Stimulated activated CD8-positive, alpha-beta memory T cell treated with anti-CD3 and anti-CD28 coated beads, Interleukin-4, amount 100 ng/mL, for 4 hours (primary cell): ENCODE measurements at places on chromosomes 2 and 18.

- no peak for DNase-seq
These were observed 2.9 kb upstream of the SLC4A3 start for GRCh38 chr2:219624565-219624964.

DNA sequence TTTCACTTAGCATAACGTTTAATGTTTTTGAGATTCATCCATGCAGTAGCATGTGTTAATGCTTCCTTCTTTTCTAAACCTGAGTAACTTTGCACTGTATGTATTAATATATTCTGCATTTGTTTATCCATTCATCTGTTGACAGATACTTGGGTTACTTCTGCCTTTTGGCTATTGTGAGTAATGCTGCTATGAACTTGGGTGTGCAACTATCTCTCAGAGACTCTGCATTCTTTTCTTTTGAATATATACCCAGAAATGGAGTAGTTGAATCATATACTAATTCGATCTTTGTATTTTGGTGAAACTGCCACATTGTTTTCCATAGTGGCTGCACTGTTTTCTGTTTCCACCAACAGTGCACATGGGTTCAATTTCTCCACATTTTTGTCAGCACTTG, 128.3 kb downstream of the SH3BP4 start:
- DNase-seq, result no peak

DNA sequence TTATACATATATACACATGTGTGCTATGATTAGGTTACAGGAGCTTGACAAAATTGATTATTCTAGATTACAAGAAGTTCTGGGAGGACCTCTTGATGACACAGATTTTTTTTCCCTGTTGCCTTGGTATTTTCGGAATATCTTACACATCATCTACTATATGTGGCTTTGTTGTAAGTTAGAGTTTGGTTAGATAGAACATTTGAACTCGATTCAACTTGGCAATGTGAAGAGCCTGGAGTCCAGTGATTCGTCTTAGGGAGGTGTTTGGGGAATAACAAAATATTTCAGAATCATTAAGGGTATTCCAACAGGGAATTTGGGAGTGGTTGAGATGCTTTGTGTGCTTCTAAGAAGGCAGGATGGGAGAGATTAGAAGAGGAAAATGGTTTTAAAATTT, 39.3 kb upstream of the EFEMP1 start:
- no peak for DNase-seq

DNA sequence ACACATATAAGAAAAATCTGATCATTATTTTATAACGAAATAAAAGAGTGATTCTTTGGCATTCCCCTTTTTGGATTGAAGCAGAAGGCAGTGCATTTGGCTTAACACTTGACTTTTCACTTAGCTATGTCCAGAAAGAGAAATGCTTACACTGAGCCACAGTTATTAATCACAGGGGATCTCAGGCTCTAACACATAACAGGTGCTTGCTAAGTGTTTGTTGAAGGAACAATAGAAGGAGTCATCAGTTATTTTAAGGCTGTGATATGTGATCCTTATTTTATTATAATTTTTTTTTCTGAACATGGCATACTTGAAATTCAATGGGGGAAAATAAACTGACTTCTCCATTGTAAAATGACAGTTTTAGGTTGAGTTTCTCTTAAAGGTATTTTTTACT, 209.5 kb downstream of the UBE2E3 start:
- DNase-seq, result no peak

- no peak for DNase-seq
These were observed 61.8 kb downstream of the CXCR4 start for GRCh38 chr2:136055929-136056688.

GRCh38 chr2:233480490-233481202, 85.9 kb downstream of the USP40 start:
- no peak for DNase-seq

DNA sequence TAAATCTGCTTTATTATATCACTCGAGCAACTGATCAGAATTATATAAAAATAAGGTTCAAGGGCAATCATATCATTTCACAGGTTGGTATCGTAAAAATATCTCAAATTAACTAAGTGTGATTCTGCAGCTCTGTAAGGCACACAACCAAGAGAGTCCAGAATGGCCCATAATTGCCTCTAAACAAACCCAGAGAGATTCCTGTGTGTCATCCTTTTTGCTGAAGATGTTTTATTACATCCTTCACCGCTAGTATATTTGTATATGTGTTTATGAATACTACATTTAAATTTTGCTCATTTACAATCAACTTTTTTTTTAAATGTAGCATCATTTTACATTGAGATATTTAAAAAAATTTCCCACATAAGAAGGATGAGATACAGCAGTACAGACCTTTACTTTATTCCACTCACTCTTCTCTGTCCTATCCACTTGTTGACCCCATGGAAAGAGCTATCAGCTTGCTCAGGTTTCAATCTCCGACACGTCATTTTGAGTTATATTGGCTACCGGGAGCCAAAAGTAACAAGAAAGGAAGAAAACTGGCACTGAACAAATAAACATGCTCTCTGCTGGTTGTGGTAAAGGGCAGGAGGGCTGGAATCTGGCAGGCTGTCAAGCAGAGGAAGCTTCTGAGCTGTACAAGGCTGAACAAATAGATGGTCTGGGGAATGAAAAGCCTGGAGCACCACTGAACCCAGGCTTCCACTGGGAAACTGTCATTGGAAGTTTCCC, 23.1 kb downstream of the PLA2R1 start:
- DNase-seq, result no peak

DNA sequence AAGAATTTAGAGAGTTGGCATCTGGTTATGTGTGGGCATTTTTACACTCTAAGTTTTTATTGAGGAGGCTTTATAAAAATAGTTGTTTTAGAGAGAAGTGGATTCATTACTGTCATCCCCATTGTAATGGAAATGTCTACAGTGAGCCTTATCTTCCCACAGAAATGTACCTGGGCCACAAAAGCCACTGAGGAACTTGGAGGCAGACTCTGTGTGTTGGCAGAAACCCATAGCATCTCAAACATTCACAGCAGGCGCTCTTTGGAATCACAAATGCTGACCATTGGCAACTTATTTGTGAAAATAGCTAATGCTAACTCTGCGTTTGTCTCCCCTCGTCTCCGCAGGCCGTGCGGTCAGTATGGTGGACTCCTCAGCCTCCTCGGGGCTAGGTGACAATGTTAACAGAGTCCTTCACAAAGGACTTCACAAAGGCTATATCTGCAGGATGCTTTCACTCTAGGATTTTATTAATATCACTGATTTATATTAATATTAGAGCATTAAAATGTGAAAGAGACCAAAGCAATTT, 689.1 kb upstream of the POU3F3 start:
- DNase-seq, result no peak

DNA sequence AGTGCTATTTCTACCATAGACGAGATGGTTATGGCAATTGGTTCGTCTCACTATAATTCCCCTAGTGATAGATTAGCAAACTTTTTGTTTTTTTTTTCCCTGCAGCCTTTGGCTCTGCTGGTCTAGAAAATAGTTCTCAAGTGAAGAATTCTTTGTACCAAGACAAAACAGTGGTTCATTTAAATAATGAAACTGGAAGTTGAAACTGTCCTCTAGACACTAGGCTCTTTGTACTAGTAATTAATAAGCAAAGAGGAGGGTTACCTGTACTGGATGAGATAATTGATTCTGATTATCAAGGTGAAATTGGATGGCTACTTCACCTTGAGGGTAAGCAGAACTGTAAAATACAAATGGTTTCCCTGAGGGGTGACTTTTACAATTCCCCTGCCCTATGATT, 156.9 kb upstream of the DCC start:
- DNase-seq, result no peak

- no peak for DNase-seq
These were observed 116.3 kb upstream of the HAAO start for GRCh38 chr2:42908518-42909200.
